ENCODE measurements at places on chromosomes 2 and 18.

GRCh38 chr18:41121116-41121826, 833.8 kb upstream of the PIK3C3 start:
- no peak for DNase-seq

GRCh38 chr18:58901783-58902182, 37.1 kb downstream of the ZNF532 start:
- DNase-seq, result no peak

DNA sequence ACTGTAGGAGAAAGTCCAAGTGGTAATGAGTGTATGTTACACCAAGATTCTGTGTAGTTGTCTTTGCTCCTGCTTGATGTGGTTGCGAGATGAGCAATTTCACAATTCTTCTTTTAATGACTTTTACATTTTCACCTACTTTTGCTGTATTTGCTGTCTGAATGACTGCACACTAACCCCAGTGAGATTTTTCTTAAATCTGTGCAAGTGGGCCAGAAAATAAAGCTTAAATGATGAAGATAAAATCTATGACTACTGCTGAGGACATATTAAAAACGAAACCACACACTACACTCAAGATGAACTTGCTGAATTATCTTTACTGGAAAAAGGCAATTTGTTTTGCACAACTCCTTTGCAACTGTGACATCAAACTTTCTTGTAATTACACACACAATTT, 4.1 kb downstream of the LDAH start:
- no peak for DNase-seq

GRCh38 chr2:25036221-25036559, 5.7 kb upstream of the EFR3B start:
- DNase-seq, result no peak

GRCh38 chr18:10286580-10287150, 167.8 kb upstream of the APCDD1 start:
- DNase-seq, result no peak

- DNase-seq, result no peak
These were observed 290.5 kb downstream of the PARD3B start for GRCh38 chr2:204835786-204836185.

DNA sequence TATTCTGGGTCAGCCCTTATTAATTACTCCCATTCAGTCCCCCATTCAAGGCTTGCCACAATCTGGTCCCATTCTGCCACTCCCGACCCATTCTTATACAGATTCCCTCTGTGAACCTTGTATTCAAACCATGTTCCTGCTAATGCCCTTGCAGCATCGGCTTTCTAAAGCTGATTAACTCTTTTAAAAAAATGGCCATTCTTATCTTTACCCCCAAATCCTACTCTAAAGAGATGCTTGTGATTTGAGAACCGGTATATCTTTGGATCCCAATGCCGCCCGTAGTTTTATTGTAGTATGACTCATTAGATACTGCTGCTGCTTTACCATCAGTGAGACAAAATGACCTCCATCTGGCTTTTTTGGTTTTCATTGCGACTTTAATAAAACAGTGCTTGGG, 72.2 kb downstream of the XRCC5 start:
- DNase-seq, result no peak

GRCh38 chr18:67581178-67581577, 64.7 kb upstream of the DSEL start:
- DNase-seq, result no peak

DNA sequence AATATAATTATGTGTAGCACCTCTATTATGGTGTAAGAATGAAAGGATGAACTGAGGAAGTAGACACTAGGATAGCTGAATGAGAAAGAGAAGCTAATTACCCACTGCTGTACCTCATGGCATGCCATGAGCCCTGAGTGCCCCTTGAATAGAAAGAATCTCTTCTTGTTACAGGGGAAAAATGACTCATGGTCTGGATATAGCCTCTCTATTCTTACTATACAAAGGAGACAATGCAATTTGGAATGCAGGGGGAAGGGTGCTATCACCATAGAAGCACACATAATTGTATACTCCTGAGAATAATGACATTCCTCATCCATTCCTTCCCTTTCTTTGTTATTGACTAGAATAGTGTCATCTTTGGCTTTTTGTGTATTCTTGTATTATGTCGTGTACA, 385.2 kb downstream of the CDH7 start:
- DNase-seq, result no peak

DNA sequence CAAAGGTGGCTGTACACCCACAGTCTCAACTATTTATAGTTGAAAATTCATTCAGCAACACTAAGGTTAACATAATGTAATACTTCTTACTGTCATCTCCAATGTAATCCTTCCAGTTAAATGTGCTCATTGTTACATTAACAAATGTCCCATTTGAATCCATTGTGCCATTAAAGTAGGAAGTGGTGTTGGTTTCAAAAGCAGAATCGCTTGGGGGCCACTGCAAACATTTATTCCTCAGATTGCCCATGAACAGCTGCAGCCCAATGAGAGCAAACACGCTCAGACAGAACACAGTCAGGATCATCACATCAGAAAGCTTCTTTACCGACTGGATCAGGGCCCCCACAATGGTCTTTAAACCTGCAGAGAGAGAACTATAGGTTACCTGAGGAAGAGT, 41.4 kb downstream of the SCN3A start:
- no peak for DNase-seq

- DNase-seq, result no peak
These were observed 224.5 kb upstream of the MGAT5 start for GRCh38 chr2:134029418-134029817.

DNA sequence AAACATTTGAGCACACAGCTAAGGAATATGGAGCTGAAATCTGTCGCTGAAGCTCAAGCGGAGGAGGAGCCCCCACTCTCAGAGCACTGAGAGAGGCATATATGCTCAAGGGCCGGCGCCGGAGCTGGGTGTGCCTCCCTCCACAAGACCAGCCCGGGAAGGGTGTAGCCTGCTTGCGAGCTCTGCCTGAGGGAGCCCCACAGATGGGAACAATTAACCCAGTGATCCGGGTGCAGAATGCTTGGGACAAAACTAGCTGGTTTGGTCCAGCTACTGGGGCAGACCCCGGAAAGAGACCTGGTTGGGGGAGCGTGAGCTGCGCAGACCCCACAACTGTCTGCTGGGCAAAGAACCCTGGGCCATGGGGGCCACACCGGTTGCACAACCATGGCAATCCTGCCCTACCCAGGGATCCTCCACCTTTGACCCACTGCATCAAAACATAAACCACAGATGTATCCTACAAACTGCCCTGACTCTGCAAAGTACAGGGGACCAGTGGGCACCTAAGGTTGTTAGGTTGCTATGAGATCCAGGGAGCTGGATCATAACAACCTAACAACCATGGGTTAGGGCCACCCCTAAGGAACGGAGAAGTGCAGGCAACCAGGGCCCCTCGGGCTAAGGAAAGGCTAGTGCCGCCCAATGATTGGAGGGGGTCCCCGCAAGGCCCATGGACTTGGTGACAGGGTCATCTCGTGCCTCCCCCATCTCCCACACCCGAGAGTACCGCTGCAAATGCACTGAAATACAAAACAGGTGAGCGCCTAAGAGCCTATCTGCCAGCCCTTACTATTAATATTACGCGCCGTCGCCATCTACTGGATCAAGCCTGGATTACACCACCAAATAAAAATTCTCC, 53.4 kb upstream of the SCN1A start:
- peak; percentile 26 for DNase-seq

GRCh38 chr2:11499081-11499743, 33.3 kb upstream of the E2F6 start:
- DNase-seq, result no peak

DNA sequence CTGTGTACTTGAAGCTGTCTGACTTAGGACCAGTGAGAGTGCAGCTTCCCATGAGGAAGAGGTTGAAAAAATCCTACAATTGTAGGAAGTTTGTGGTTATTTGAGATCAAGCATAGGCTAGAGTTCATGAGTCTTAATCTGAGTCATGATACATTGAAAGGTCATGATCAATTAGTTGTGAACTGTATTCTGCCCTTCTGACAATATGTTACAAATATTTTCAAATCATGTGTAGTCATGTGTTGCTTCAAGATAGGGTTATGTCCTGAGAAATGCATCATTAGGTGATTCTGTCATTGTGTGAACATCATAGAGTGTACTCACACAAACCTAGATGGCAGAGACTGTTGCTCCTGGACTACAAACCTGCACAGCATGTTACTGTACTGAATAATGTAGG, 68.4 kb upstream of the MFF start:
- DNase-seq, result no peak

- no peak for DNase-seq
These were observed 9.8 kb upstream of the RPL31 start for GRCh38 chr2:100992262-100992661.

GRCh38 chr2:216283038-216283900, 89.0 kb downstream of the MARCHF4 start:
- no peak for DNase-seq

DNA sequence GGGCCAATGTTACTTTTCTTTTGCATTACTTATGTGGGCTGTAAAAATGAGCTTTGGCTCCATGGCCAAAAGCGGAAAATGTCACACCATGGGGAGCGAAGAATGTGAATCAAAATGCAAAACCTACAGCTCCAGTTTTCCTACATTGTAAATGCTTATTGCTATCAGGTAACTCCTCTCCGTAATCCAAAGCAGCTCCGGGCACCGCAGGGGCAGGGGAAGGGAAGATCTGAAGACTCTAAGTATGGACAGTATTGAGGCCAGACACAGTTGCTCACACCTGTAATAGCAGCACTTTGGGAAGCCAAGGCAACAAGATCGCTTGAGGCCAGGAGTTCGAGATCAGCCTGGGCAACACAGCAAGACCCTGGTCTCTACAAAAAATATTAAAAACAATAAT, 7.1 kb upstream of the AGFG1 start:
- DNase-seq, result no peak

GRCh38 chr18:51385270-51385669, 187.8 kb upstream of the MEX3C start:
- DNase-seq, result no peak

GRCh38 chr2:21155365-21156136, 31.8 kb downstream of the TDRD15 start:
- no peak for DNase-seq

DNA sequence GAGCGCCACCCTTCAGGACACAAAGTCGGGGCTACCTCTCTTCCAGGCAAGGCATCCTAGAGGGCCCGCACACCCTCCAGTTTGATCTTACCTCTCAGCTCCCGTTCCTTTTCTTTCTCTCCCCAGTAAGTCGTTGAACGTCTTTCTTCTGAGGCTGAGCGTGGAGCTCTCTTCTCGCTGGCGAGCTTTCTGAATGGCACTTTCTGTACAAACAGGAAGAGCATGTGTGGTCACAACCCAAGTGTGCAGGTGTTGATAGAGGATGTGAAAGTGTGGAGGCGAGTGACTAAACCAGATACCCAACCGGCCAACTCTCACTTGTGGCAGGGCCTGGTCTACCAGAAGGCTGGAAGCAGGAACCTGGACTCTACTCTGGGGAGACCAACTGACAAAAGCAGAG, at the start of gene AFF3:
TSS of gene AFF3 (minus strand) at position 198 of the 400 bp plus-strand sequence. CDS start 38,136 bp downstream, outside the sequence.
- no peak for DNase-seq

DNA sequence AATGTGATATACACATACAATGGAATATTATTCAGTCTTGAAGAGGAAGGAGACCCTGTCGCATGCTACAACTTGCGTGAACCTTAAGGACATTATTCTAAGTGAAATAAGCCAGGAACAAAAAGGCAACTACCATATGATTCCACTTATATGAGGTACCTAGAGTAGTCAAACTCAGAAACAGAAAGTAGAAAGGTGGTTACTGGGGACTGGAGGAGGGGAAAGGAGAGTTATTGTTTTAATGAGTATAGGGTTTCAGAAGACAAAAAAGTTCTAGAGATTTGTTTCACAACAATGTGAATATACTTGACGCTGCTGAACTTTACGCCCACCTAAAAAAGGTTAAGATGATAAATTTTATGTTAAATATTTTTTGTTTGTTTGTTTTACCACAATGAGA, 47.0 kb downstream of the CXCR4 start:
- DNase-seq, result no peak

DNA sequence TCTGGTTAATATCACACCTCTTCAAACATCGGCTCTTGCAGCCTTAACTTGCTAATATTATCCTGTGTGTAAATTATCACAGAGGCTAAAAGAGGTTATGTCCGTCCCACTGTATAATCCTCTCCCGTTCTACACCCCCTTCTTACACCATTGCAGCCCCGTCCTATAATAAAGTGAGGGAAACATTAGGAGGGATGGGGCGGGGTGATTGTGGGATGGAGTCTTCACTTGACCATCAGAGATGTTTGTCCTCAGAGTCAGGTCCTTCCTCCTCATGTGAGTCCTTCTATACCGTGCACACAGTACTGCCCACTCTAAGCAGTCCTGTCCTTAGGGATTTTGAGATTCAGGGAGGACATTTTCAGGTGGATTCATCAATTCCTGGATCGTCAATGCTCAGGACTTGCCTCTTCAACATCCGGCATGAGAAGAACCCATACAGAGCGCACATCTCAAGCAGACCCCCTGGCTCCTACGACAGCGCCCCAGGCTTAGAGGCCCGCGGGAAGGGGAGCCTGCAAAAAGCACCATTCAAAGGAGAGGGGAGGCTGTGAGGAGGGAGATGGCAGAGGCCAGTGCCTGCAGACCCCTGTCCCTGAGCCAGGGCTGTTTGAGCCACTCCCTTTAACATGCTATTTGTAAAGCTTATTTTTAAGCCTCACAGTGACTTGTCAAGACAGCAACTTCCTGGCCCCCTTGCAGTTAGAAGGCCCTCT, 42.8 kb upstream of the ASB18 start:
- no peak for DNase-seq

- no peak for DNase-seq
These were observed 8.8 kb downstream of the PRLH start for GRCh38 chr2:237574894-237575868.

DNA sequence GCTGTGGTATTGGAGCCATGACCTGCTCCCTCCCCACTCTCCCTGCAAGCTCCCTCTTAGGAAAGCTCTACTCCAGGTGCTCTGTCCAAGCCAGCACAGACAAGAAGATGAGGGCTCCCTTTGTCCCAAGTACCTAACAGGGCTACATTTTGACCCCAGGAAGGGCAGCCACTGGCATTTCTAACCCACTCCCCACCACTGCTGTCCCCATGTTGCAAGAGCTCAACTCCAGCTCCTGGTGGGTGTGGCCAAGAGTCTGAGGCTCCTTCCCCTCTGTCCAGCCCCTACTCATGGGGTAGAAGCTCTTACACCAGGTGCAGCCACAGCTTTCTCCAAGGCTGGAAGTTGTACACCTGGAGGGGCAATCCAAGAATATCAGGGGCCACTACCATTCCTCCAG, 127.0 kb upstream of the NPAS2 start:
- DNase-seq, result no peak

DNA sequence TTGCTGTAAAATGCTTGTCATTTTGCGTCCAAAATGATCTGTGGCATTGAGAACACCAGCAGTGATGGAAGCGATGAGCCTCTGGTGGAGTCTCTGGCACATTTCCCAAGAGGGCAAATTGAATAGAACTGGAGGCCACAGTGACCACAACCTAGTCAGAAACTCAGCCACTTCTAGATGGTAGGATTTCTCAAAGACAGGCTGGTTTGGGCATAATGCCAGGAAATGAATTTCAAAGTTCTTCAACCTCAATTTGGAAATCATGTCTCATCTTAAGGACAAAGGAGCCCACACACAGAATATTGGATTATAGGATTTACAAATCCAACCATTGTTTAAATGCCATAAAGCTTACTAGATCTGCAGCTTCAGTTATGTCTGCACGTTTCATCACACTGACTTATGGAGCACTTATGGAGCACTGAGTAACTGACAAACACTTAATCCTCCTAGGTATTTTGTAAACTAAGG, 132.1 kb downstream of the COL6A3 start:
- peak; percentile 82 for DNase-seq
